ENCODE measurements at places on chromosomes 5 and 9. TPM values are rescaled to one million over a fixed set of nuclear protein-coding genes. Genes with fewer than 3 reads are reported as not detected.

The PHF24 gene
- 0.04 TPM for total RNA-seq

The MIGA2 gene
- 35.5 TPM for total RNA-seq

The SPOCK1 gene
- not detected for total RNA-seq

The DOCK2 gene
- 155 TPM for total RNA-seq

The GZMA gene
- total RNA-seq, result 13.3 TPM

DNA sequence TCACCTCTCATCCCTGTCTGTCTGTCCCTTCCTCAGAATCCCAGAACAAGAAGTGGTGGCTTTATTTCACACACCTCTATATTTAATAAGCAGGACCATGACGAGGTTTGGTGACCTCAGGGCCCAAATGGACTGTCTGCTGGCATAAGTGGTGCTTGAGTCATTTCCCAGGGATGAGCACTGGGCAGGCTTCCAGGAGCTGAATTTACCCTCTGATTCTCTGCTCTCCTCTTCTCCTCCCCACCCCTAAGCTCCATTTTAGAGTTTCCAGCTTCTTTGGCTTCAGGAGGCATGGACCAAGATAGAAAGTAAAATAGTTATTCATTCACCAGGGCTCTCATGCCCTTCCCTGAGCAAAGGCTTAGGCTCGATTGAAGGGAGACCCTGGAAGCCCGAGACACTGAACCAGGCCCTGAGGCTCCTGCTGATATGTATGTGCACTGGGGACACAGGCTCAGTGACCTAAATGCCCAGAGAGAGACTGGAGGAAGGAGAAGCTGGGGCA, 69.1 kb downstream of the PPARGC1B start:
- no peak for DNase-seq
- H3K4me3 ChIP-seq, result no peak overlapping the region
- H3K27me3 ChIP-seq, result no peaks in the 10 kb centered on the region
- no peak overlapping the region for H3K27ac ChIP-seq
- H3K36me3 ChIP-seq, result no peaks in the 10 kb centered on the region
- no peaks in the 10 kb centered on the region for H3K4me1 ChIP-seq

DNA sequence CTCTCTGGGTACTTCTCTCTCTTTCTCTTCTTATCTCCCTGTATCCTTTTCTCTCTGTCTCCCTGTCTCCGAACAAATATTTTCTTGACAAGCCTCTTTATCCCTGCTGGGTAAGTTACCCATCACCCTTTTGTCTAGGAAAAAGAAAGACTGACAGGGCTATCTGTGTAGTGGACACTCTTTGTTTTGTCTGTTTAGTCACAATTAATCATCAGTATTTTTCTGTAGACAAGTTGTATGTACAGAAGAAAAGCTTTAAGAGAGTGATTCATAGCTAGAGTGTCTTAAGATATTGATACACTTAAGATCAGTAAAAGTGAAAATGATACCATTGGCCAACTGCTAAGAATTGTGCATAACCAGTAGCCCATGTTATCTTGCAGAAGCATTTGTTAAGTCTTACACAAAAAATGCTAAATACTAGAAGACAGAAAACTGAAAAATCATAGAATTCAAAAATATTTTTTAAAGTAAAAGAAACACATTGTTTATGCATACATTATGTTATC, 1043.8 kb upstream of the EDIL3 start:
- no peak overlapping the region for H3K4me3 ChIP-seq
- no peaks in the 10 kb centered on the region for H3K4me1 ChIP-seq
- no peak overlapping the region for H3K27ac ChIP-seq
- no peaks in the 10 kb centered on the region for H3K36me3 ChIP-seq
- no peak for DNase-seq
- no peaks in the 10 kb centered on the region for H3K27me3 ChIP-seq

GRCh38 chr9:116643691-116644090, 43.4 kb upstream of the TRIM32 start:
- no peaks in the 10 kb centered on the region for H3K36me3 ChIP-seq
- no peak overlapping the region for H3K4me3 ChIP-seq
- no peak overlapping the region for H3K27ac ChIP-seq
- no peaks in the 10 kb centered on the region for H3K27me3 ChIP-seq

DNA sequence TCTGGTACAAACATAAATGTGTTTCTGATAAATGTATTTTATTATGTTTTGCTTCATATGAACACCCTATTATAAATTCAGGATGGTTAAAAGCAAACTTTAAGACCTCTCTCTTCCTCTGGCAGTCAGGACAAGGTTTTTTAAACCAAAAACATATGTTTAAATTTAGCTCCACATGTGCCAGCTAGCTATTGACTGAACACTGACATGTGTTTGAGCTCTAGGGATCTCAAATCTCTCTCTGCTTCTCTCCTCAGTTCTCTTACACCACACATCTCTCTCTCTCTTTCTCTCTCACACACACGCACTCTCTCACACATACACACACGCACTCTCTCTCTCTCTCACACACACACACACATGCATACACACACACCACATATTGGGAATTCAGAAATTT, 150.1 kb upstream of the RFX3 start:
- no peaks in the 10 kb centered on the region for H3K36me3 ChIP-seq
- DNase-seq, result no peak
- H3K27me3 ChIP-seq, result no peaks in the 10 kb centered on the region
- no peak overlapping the region for H3K27ac ChIP-seq
- no peaks in the 10 kb centered on the region for H3K4me1 ChIP-seq
- no peak overlapping the region for H3K4me3 ChIP-seq

GRCh38 chr5:118553662-118554061, 434.7 kb downstream of the DTWD2 start:
- H3K4me3 ChIP-seq, result no peak overlapping the region
- H3K27ac ChIP-seq, result no peak overlapping the region
- DNase-seq, result no peak
- no peaks in the 10 kb centered on the region for H3K36me3 ChIP-seq
- no peaks in the 10 kb centered on the region for H3K27me3 ChIP-seq

- H3K4me3 ChIP-seq, result no peak overlapping the region
- no peaks in the 10 kb centered on the region for H3K27me3 ChIP-seq
- H3K4me1 ChIP-seq, result peaks cover 15% of the 10 kb centered on the region
- no peak for DNase-seq
These were observed 17.1 kb downstream of the RNF44 start for GRCh38 chr5:176519810-176520720.

DNA sequence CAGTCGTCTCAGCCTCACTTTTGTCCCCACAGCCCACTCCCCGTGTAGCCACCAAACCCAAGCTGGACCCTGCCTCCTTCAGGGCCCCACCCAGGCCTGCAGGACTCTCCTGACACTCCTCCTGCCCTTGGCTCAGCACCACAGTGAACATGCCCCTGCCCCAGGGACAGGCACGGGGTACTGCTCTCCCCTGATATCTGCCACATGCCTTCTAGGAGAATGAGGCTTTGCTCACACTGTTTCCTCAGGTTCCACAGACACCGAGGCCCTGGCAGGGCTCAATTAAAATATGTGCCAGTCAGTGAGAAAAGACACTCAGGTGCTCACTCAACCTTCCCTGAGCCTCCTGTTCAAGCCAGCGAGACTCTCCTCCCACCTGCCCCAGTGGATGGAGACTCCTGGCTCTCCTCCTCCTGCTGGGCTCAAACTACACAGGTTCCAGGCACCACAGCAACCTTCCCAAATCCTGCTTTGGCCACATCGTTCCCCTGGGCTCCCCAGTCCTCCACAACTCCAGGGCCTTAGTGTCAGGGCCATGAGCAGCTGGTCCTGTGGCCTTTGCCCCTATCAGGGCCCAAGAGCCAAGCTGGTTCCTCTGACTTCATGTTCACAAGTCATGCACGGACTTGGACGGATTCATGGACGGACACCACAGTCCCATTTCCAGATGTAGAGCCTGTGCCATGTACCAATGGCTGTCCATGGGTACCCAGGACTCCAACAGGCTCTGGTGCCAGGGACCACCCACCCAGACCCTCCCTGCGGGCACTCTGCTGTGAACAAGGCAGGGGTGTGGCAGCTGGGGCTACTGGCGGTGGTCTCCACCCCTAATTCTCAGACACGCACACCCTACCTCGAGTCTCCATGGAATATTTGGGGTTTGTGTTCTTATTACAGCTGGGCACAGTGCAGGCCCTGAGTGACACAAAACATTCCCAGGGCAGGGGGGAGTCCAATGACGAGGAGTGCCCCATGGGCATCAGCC, 36.6 kb downstream of the BICD2 start:
- H3K4me1 ChIP-seq, result no peaks in the 10 kb centered on the region
- H3K27ac ChIP-seq, result no peak overlapping the region
- H3K27me3 ChIP-seq, result no peaks in the 10 kb centered on the region
- no peak overlapping the region for H3K4me3 ChIP-seq
- DNase-seq, result no peak
- H3K36me3 ChIP-seq, result peaks cover 6% of the 10 kb centered on the region

DNA sequence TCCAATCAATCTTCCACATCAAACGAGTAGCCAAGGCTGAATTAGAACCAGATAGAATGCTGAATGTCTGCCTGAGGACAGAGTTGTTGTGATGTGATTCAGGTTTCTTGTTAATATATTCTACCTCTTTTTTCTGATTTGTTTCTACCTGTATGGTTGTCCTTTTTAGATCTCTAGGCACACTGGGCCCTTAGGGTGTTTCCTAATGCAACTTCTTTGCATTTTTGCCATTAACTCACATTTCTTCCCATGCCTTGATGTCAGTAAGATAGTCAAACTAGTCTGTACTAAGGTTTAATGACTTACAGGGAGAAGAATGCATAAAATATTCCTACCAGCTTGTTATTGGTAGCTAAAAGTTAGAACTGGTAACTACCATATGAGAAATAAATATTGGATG, 413.6 kb downstream of the CCDC171 start:
- no peaks in the 10 kb centered on the region for H3K27me3 ChIP-seq
- H3K36me3 ChIP-seq, result no peaks in the 10 kb centered on the region
- no peak for DNase-seq
- H3K4me3 ChIP-seq, result no peak overlapping the region

DNA sequence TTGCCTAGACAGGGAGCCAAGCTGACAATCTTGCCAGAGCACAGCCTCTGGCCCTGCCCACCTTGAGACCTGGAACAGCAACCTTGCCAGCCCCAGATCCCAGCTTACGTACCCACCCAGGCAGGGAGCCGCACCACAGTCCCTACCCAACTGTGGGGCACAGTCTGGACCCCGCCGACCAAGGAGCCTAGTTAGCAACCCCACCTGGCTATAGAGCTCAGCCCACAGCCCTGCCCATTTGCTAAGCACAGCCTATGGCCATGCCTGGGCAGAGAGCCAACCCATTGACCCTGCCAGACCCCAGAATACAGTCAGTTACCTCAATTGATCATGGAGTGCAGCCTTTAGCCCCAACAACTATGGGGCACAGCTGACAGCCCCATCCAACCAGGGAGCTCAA, 97.9 kb upstream of the SH3GL2 start:
- no peak overlapping the region for H3K4me3 ChIP-seq
- no peaks in the 10 kb centered on the region for H3K4me1 ChIP-seq
- no peak overlapping the region for H3K27ac ChIP-seq
- H3K36me3 ChIP-seq, result no peaks in the 10 kb centered on the region

DNA sequence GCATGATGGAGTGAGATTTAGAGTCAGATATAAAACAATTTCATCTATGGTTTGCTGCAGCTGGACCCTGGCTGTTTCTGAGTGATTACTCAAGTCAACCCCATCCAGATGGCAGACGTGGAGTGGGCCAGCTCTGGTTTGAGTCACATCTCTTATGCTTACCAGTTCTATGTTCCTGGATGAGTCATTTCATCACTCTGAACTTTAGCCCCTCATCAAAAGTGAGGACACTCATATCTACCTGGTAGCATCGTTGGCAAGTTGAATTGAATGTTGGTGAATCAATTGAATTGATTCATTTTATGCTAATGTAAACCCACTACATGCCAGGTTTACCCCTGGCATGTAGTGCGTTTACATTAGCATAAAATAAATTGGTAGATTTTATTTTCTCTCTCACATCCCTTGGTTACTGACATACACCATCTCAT, 176.4 kb downstream of the FGF18 start:
- no peaks in the 10 kb centered on the region for H3K36me3 ChIP-seq
- H3K4me1 ChIP-seq, result no peaks in the 10 kb centered on the region
- no peak overlapping the region for H3K27ac ChIP-seq
- DNase-seq, result no peak
- no peak overlapping the region for H3K4me3 ChIP-seq
- H3K27me3 ChIP-seq, result no peaks in the 10 kb centered on the region

- no peak overlapping the region for H3K27ac ChIP-seq
- no peaks in the 10 kb centered on the region for H3K4me1 ChIP-seq
- H3K27me3 ChIP-seq, result no peaks in the 10 kb centered on the region
- H3K36me3 ChIP-seq, result no peaks in the 10 kb centered on the region
- no peak overlapping the region for H3K4me3 ChIP-seq
These were observed 28.1 kb upstream of the DAB2 start for GRCh38 chr5:39452846-39453245.

DNA sequence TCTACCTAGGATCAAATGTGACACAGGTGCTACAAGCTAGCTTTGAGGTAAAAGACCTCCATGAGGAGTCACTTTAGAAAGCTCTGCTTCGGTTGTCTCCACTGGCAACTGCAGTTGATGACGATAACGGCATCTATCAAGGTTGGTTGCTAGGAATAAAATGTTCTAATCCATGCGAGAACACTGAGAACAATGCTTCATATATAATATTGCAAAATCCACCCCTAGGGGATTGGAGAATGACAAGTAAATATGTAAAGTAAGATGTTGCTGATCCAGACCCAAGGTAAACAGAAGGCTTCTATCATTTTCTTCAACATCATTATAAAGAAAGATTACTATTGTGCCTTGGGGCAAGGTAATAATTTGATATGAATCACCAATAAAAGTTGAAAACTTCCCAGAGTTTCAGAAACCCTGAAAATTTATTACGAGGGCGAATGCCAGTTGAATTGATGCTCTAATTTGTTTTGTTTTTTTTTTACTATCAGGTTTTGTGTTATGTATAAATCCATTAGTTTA, 1003.4 kb downstream of the CDH18 start:
- H3K4me1 ChIP-seq, result no peaks in the 10 kb centered on the region
- DNase-seq, result no peak
- no peaks in the 10 kb centered on the region for H3K36me3 ChIP-seq
- no peaks in the 10 kb centered on the region for H3K27me3 ChIP-seq

GRCh38 chr5:111869681-111870080, 112.7 kb upstream of the NREP start:
- H3K27me3 ChIP-seq, result no peaks in the 10 kb centered on the region
- no peak overlapping the region for H3K27ac ChIP-seq
- H3K36me3 ChIP-seq, result no peaks in the 10 kb centered on the region

DNA sequence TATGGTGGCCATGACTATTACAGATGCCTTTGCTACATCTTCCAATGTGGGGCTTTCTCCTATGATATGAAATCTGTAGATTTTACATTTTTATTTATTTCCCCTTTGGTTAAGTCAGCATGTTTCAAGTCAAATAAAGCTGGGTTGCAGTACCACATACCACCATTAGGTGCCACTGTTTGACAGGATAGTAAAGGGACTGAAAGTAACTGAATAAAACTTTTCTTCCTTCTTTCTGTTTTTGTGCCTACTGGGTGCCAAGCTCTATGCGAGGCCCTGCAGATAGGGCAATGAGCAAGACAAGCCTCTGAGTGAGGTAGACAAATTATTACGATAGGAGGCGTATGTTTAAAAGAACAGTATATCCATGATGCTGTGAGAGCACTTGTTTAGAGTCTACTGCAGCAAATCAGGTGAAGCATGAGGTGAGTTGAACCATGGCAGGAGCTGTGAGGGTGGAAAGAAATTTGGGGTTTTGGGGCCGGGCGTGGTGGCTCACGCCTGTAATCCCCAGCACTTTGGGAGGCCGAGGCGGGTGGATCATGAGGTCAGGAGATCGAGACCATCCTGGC, 64.8 kb downstream of the GDNF start:
- H3K27ac ChIP-seq, result no peak overlapping the region
- no peak for DNase-seq
- H3K36me3 ChIP-seq, result no peaks in the 10 kb centered on the region
- H3K27me3 ChIP-seq, result no peaks in the 10 kb centered on the region
- no peaks in the 10 kb centered on the region for H3K4me1 ChIP-seq
